Endodermal cell (in vitro differentiated cells): ENCODE measurements at places on chromosomes 3 and 15. TPM values are rescaled to one million over a fixed set of nuclear protein-coding genes. Genes with fewer than 3 reads are reported as not detected.

SQOR gene
- total RNA-seq = 0.23 TPM in 1 of 2 replicates, not detected in the other

ECE2 gene
- not detected in 3 replicates for total RNA-seq

KBTBD13 gene
- not detected in 2 replicates for total RNA-seq

TUSC7 gene
- not detected in 2 replicates for total RNA-seq

GOLGA8H gene
- total RNA-seq = 0.52 and 0.57 TPM in 2 replicates

ALDH1A3 gene
- total RNA-seq = 7.3 and 7.4 TPM in 2 replicates

NTRK3 gene
- 0.63 and 0.86 TPM in 2 replicates for total RNA-seq

ESYT3 gene
- total RNA-seq = 8.4 to 10.2 TPM (median 9.9 TPM) in 3 replicates
